ENCODE measurements at places on chromosomes 4 and X.

DNA sequence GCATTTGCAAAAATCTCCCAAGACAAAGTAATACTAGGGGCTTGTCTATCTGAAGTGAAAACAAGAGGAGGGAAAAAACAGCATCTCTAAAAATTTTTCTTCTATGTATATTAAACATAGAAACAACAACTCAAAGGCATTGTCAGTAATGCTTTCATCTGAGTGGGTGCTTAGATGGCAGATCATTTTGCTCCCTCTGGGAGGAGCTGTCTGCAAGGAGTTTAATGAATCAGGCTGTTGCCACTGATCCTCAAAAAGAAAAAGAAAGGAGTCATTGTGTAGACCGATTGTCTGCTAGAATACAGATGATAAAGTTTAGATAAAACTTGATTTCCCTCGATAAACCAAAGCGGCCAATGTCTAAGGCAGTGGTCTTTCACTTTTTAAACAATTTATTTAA lies 49.7 kb upstream of the KLHL8 start:
- DNase-seq: no peak

GRCh38 chr4:37998226-37998625 lies 38.0 kb downstream of the PTTG2 start:
- no peak for DNase-seq

GRCh38 chr4:7040765-7041164 lies 2.4 kb upstream of the TADA2B start:
- DNase-seq: no peak

DNA sequence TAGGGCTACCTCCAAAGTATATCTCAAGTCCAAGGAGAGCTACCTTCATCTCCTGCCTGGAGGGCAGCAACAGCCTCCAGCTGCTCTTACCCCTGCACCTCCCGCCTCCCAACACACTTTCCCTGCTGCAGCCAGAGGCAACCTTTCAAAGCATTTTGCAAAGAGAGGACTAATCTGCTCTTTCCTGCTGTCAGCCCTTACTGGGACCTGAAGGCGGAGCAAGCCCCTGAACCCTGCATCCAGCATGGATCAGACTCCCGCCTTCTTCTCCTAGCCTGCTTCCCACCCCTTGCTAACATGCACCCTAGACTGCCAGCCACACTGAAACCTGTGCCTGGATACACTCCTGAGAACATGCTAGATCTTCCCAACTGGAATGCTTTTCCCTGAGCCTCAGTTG lies 37.7 kb upstream of the VMA21 start:
- no peak for DNase-seq

DNA sequence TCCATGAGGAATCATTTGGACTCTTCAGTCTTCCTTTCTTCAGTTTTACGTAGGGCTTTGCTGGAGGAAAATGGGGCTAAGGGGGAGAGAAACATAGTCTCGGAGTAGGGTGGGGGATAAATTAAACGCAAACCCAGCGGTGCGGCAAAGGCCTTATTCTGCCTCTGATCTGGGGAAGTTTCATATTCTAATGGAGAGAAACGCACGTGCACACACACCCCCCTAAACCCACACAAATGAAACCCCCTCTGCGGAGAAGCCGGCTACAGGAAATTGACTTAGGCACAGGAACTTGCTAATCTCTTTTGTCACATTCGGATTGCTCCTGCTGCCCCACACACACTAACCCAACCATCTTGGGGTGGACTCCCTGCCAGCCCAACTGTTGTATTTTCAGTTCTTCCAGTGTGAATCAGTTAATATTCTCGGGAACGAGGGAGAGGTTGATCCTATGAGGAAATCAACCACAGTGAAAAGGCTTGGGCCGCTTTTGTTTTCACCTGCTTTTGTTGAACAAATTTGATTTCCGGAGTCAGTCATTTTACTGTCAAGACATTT lies at the start of gene RHOH:
Gene RHOH (plus strand): TSS at position 308 of the 558 bp plus-strand sequence. CDS start 46,356 bp downstream, outside the sequence.
- DNase-seq: peak; percentile 73

- no peak for DNase-seq
Observed at GRCh38 chrX:46941341-46941740, 29.1 kb downstream of the JADE3 start.

- DNase-seq: no peak
Observed at GRCh38 chr4:10866666-10867065, 182.1 kb upstream of the CLNK start.

- DNase-seq: no peak
Observed at GRCh38 chr4:6914448-6914847, 4.8 kb downstream of the TBC1D14 start.

- no peak for DNase-seq
Observed at GRCh38 chr4:159002950-159003349, 99.9 kb upstream of the RAPGEF2 start.

DNA sequence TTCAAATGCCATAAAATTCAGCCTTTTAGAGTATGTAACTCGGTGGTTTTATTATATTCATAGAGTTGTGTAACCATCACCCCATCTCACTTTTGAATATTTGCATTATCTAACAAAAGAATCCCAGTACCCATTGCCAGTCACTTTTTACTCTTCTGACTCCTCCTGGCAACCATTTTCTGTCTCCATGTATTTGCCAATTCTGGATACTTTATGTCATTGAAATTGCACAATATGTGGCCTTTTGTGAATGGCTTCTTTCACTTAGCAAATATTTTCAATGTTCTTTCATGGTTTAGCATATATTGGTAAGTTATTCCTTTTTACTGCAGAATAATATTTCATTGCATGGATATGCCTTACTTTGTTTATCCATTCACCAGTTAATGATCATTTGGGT lies 79.9 kb downstream of the SLIT2 start:
- no peak for DNase-seq

DNA sequence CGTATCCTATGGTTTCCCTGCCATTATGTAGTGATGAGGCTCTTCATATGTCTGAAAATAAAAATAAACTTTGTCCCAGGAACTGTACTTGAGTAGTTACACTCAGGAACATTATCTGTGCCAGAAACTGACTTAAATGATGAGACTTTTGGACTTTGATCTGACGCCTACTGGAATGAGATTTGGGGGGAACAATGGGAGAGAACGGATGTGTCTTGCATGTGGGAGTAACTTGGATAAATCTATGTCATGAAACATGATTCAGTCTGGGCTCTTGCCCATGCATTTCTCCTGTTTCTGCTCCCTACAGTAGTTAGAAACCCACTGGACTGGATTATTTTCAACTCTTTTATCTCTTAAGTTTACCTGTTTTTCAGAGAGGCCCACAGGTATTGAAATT lies 2351.4 kb downstream of the PCDH7 start:
- DNase-seq: no peak

DNA sequence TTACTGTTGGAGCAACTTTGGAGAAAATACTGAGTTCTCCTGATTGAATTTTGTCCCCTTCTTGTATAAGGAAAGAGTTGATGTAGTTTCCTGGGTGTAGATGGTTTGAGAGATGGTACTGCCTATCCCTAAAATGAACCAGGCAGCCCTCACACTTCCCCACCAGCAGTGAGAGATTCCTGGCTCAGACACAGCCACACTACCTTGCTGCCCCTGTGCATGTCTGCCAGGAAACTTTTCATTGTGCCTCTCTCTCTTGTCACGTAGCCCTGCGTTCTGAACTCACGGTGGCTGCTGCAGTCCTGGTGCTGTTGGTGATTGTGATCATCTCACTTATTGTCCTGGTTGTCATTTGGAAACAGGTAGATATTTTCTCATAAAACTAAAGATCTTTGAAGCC lies 45.2 kb downstream of the PDGFRA start:
- DNase-seq: no peak

- DNase-seq: no peak
Observed at GRCh38 chr4:76177709-76178108, 29.5 kb upstream of the NUP54 start.

GRCh38 chr4:152360045-152360410 lies 175.9 kb downstream of the FBXW7 start:
- no peak for DNase-seq

- DNase-seq: no peak
Observed at GRCh38 chr4:87356832-87357526, 34.0 kb downstream of the HSD17B11 start.

GRCh38 chrX:100926453-100926852 lies 2.3 kb downstream of the XKRX start:
- DNase-seq: no peak

GRCh38 chrX:22246620-22247019 lies 26.1 kb upstream of the CBLL2 start:
- no peak for DNase-seq

GRCh38 chr4:36812149-36812548 lies 432.4 kb upstream of the NWD2 start:
- DNase-seq: no peak

- DNase-seq: no peak
Observed at GRCh38 chr4:171765514-171765913, 47.7 kb upstream of the GALNTL6 start.

DNA sequence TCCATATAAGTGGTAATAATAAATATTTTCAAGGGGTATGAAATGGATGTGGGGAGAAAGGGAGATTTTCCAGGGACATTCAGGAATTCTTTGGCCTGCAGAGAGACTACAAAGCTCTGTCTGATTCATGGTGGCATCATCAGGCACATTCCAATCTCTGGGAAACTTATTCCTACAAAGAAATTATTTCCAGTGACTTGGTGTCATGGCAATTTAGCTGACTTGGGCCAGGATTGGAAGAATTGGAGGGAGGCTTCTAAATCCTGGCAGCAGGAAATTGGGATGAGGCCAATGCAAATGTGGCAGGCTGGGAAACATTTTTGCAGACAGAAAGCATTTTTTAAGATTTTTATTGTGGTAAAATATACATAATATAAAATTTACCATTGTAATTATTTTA lies 204.6 kb downstream of the RTL9 start:
- no peak for DNase-seq

GRCh38 chr4:161010227-161010626 lies 1153.6 kb downstream of the FSTL5 start:
- DNase-seq: no peak

DNA sequence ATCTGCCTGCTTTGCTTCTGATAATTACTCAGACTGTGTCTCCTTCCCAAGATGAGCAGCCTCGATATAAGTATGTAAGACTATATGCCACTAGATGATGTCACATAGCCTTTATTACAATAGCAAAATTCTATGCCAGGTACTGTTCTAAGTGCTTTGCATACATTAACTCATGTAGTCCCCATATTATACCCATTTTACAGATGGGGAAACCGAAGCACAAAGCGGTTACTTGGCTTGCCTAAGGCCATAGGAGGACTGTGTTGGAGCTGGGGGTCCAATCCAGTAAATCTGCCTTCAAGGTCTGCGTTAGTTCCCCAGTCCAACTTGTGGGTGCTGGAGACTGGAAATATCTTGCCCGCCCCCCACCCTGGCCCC lies 826 bp upstream of the SCML1 start:
- DNase-seq: no peak

GRCh38 chrX:77785486-77786364 lies at the start of gene ATRX:
ATRX (minus strand) TSS chrX:77786216; CDS start chrX:77786001, 215 bp downstream.
- DNase-seq: peak; percentile 71

DNA sequence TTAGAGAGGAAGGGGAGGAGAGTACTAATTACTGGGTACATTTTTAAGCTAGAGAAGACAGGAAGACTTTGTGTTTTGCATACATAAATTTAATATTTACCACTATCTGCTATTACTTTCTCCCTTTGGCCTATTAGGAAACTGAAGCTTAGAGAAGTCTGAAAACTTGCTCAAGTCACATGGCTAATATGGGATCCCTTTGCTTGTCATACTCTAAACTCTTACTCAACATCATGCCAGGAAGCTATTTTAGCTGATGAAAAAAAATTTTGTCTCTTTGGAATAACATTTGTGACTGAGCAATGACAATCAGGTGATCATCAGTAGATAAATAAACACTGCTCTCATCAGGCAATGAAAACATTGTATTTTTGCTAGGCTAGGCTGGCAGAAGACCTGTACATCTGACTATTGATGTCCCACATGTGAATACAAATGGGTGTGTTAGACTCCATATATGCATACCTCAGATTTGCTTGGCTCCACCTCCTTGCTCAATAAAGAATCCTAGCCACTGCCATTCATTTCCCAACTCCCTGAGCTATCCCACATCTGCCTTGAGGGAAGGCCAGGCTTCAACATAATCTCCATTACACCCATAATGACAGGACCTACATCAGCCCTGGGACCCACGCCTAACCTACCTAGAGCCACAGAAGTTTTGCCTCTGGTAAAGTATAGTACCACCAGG lies 17.0 kb upstream of the DCLK2 start:
- no peak for DNase-seq

GRCh38 chrX:154327038-154327820 lies 31.6 kb downstream of the TKTL1 start:
- no peak for DNase-seq

GRCh38 chr4:144562019-144562705 lies 83.8 kb upstream of the HHIP start:
- DNase-seq: no peak

DNA sequence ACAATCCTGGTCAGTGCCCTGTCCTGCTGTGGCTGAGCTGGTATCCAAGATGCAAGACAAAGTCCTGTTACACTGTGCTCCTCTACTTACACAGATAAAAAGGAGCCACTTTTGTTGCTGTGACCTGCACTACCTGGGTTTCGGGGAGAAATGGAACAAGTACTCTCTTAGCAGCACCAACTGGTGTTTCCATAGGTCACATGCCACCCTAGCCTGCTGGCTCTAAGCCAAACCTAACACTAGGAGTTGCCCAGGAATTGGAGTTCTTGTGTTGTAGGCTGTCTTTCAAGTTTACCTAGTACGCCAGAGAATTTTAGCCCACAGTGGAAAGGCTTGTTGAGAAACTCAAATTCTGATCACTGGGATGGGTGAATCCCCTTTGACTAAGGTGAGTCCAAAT lies 727.4 kb downstream of the FAM133A start:
- no peak for DNase-seq

- no peak for DNase-seq
Observed at GRCh38 chr4:119597377-119597776, 31.2 kb downstream of the PDE5A start.

GRCh38 chr4:112511093-112511802 lies 4.7 kb downstream of the NEUROG2 start:
- peak; percentile 12 for DNase-seq

- no peak for DNase-seq
Observed at GRCh38 chr4:109389369-109390114, 44.1 kb upstream of the SEC24B start.

GRCh38 chrX:56995271-56995994 lies at the start of gene SPIN3:
SPIN3 (minus strand) TSS chrX:56995541; CDS start chrX:56994947, 594 bp downstream.
- peak; percentile 77 for DNase-seq

GRCh38 chrX:19613645-19614323 lies 98.5 kb upstream of the MAP3K15 start:
- no peak for DNase-seq

GRCh38 chr4:47714269-47714668 lies 123.6 kb downstream of the CORIN start:
- DNase-seq: no peak

- DNase-seq: no peak
Observed at GRCh38 chr4:108126806-108127205, 41.9 kb downstream of the LEF1 start.

GRCh38 chr4:7701866-7702649 lies 237.6 kb downstream of the AFAP1 start:
- peak; percentile 11 for DNase-seq

- peak; percentile 12 for DNase-seq
Observed at GRCh38 chrX:41906515-41907187, 16.7 kb downstream of the CASK start.

DNA sequence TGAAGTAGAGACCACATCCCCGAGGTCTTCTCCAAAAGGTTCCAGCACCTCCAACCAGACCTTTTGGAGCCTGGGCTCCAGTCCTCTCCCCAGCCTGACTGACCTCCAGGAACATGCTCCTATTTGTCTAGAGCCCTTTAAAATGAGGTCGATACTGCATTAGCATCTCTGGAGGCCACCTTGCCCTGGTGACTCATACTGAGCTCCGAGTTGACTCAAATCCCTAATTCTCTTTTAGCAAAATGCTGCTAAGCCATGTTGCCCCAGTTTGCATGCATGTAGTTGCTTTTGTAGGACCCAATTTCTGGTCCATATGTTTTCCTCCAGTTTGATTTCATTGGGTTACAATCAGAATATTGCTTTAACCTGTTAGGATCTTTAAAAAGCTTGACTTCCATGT lies 43.5 kb upstream of the CITED1 start:
- DNase-seq: peak; percentile 48

All from activated T-cell treated with anti-CD3 and anti-CD28 coated beads, Interleukin-2, amount 50 U/mL, for 72 hours (primary cell).